Regular cardiac myocyte (primary cell): ENCODE measurements at places on chromosomes 2 and 18. TPM values are rescaled to one million over a fixed set of nuclear protein-coding genes. Genes with fewer than 3 reads are reported as not detected.

MAP2 gene
- 5.1 and 5.2 TPM in 2 replicates for total RNA-seq

COPS8 gene
- total RNA-seq = 114 and 133 TPM in 2 replicates

CDK5R2 gene
- total RNA-seq = not detected in 2 replicates

ARHGAP15 gene
- total RNA-seq = not detected in 2 replicates

FEV gene
- not detected in 2 replicates for total RNA-seq

EVX2 gene
- not detected in 2 replicates for total RNA-seq

PSMA8 gene
- under 0.01 TPM in 1 of 2 replicates, not detected in the other for total RNA-seq

CXCR4 gene
- 0.77 and 0.85 TPM in 2 replicates for total RNA-seq

AFF3 gene
- total RNA-seq = 2.0 and 2.9 TPM in 2 replicates

IL18R1 gene
- total RNA-seq = 0.96 and 1.4 TPM in 2 replicates

GALR1 gene
- total RNA-seq = not detected in 2 replicates

UGT1A9 gene
- total RNA-seq = under 0.01 TPM in 2 replicates

GKN1 gene
- not detected in 2 replicates for total RNA-seq

CLEC4F gene
- not detected in 2 replicates for total RNA-seq
